ENCODE measurements at places on chromosomes 6 and 20.

GRCh38 chr6:15244620-15245360, 1.1 kb upstream of the JARID2 start:
- peak; percentile 12 for DNase-seq

- no peak for DNase-seq
Measured at GRCh38 chr6:11766589-11767450, 11.8 kb downstream of the ADTRP start.

- DNase-seq, result no peak
Measured at GRCh38 chr6:56890683-56891429, 64.1 kb upstream of the BEND6 start.

GRCh38 chr6:85585741-85586140, 7.9 kb downstream of the SNX14 start:
- no peak for DNase-seq

GRCh38 chr20:728256-728944, 39.9 kb downstream of the SLC52A3 start:
- peak; percentile 72 for DNase-seq

- no peak for DNase-seq
Measured at GRCh38 chr6:152824666-152825065, 74.1 kb downstream of the VIP start.

GRCh38 chr6:84651583-84651982, 112.8 kb downstream of the TBX18 start:
- DNase-seq, result no peak

GRCh38 chr6:154594496-154595198, 84.2 kb upstream of the CNKSR3 start:
- no peak for DNase-seq

DNA sequence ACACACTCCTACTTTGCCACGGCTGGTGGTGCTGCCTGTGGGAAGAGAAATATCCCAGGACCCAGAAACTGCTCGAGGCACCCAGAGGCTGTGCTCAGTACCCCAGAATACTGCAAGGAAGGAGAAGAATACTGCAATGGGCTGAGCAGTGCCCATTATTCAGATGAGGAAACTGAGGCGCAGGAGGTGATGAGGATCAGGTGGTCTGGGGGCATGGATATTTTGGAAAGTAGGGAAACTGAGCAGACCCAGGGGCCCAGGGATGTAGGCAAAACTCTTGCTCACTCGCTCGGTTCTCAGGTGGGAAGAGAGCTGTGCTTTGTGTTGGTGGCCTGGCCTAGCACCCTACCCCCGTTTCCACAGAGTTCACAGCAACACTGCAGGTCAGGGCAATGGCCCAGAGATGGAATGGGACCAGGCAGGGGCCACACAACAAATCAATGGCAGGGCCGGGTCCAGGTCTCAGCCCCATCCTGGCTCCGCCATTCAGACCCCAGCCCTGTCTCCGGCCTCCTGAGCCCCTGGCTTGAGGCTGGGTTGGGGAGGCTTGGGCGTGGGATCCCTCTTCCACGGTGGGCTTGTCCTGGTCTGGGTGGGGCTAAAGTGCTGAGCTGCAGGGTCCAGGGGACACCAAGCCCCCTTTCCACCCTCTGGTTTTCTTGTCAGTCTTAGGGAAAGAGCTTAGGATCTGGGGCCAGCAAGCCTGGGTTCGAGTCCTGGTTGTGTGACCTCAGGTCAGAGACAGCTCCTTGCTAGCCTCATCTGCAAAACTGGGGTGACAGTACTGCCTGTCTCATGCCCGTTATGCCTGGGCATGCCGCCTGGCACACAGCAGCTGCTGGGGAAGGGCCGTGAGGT, 33.9 kb downstream of the SUN5 start:
- no peak for DNase-seq

DNA sequence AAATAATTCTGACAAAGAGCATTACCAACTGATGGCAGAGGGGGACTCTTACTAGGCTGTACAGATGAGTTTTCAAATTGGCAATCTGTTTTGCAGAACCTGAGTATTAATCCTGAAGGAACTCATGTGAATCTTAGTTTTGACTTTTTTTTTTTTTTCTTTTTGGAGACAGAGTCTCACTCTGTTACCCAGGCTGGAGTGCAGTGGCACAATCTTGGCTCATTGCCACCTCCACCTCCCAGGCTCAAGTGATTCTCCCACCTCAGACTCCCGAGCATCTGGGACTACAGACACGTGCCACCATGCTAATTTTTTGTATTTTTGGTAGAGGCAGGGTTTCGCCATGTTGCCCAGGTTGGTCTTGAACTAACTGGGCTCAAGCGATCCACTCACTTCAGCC, 49.3 kb downstream of the KCTD20 start:
- no peak for DNase-seq

Measured in NCI-H345 (cell line).